Bronchus fibroblast of lung (primary cell): ENCODE measurements at places on chromosomes 12 and 14. TPM values are rescaled to one million over a fixed set of nuclear protein-coding genes. Genes with fewer than 3 reads are reported as not detected.

The CPNE6 gene
- not detected in 2 replicates for total RNA-seq

The C12orf50 gene
- not detected in 2 replicates for total RNA-seq

The RD3L gene
- total RNA-seq, result not detected in 2 replicates

The KLRK1 gene
- not detected in 2 replicates for total RNA-seq

The ARMH4 gene
- 0.74 and 1.0 TPM in 2 replicates for total RNA-seq

The SLC7A7 gene
- 1.3 and 1.5 TPM in 2 replicates for total RNA-seq

The CERS5 gene
- total RNA-seq, result 29.0 and 35.6 TPM in 2 replicates

The DACT1 gene
- total RNA-seq, result 1.2 and 1.9 TPM in 2 replicates

The PLXNC1 gene
- 0.84 and 0.89 TPM in 2 replicates for total RNA-seq

The MRPL52 gene
- 146 and 245 TPM in 2 replicates for total RNA-seq

The CD27 gene
- 0.15 TPM in 1 of 2 replicates, not detected in the other for total RNA-seq

The GRIN2B gene
- total RNA-seq, result not detected in 2 replicates

The NIN gene
- 15.8 and 21.7 TPM in 2 replicates for total RNA-seq

The RBP5 gene
- total RNA-seq, result not detected in 2 replicates

The VASH1 gene
- total RNA-seq, result 3.1 and 4.0 TPM in 2 replicates

The SERPINA12 gene
- total RNA-seq, result not detected in 2 replicates

The NKX2-1 gene
- not detected in 2 replicates for total RNA-seq

The STON2 gene
- 0.15 and 0.50 TPM in 2 replicates for total RNA-seq

The APOF gene
- total RNA-seq, result not detected in 2 replicates

The BRMS1L gene
- 3.7 and 4.2 TPM in 2 replicates for total RNA-seq

The SYCP3 gene
- total RNA-seq, result 0.50 TPM in 1 of 2 replicates, not detected in the other
